AML-193 (cell line): ENCODE measurements at places on chromosomes 3 and 15.

GRCh38 chr15:66128116-66128680 is 125.4 kb downstream of the MEGF11 start:
- no peak for DNase-seq

DNA sequence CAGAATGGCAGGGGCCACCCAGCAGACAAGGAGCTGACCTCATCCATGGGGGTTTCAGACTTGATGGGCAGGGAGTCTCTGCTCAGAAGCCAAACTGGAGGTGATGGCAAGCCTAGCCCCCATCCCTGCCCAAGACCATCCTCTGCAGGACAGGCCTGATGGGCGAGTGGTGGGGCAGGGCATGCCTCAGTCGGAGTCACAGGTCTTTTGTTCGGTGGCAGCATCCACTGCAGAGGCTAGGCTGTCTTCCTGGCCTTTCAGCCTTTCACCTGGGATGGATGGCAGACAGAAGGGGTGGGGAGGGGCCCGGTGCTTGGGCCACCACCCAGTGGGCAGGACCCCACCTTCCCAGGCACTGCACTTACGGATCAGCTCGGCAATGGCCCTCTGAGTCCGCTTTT is 44.4 kb downstream of the PTH1R start:
- no peak for DNase-seq

GRCh38 chr3:158105119-158105709 is 1.0 kb downstream of the SHOX2 start:
- no peak for DNase-seq

GRCh38 chr3:122960652-122961051 is 66.9 kb downstream of the SEMA5B start:
- no peak for DNase-seq

DNA sequence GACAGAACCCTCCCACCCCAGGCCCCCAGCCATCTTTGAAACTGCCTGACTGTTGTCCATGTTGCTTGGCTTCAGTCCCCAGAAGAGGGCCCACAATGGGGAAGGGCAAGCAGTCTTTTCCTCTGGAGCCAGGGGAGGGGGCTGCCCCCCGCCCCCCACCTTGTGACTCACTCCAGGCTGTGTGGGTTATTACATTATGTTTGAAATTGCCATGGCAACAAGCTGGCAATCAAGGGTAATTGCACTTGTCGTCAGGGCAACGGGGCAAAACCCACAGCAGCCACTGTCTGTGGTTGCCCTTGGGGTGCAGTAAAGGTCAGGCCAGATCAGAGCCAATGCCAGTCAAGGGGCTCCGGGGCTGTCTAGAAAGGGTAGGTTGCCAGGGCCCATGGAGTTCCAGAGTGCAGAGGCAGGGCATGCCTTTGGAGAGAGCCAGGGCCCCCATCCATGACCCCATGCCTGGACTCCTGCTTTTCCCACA is 3.1 kb upstream of the CAMKV start:
- DNase-seq, result no peak

- DNase-seq, result no peak
Observed at GRCh38 chr15:57684491-57685151, 21.9 kb upstream of the POLR2M start.

- DNase-seq, result no peak
Observed at GRCh38 chr3:46484388-46484787, 13.4 kb upstream of the RTP3 start.

- DNase-seq, result no peak
Observed at GRCh38 chr3:12394569-12395271, 89.6 kb upstream of the TSEN2 start.

DNA sequence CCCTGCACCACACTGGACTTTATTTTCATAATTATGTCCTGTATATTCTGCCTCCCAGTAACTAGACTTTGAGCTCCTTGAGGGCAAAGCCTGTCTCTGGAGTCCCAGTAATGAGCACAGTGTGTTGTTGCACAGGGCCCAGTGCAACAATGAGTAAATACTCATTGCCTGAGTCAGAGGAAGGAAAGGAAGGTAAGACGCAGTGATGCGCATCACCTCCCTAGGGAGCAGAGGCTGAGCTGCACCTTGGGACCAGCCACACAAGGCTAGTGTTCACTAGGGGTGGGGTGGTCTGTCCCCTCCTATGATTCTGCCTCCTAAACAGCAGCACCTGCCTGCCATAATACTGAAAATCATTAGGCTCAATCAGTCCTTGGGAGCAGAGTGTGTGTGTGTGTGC is 86.6 kb upstream of the ADAMTSL3 start:
- no peak for DNase-seq
